ENCODE measurements at places on chromosomes 5 and 9.

DNA sequence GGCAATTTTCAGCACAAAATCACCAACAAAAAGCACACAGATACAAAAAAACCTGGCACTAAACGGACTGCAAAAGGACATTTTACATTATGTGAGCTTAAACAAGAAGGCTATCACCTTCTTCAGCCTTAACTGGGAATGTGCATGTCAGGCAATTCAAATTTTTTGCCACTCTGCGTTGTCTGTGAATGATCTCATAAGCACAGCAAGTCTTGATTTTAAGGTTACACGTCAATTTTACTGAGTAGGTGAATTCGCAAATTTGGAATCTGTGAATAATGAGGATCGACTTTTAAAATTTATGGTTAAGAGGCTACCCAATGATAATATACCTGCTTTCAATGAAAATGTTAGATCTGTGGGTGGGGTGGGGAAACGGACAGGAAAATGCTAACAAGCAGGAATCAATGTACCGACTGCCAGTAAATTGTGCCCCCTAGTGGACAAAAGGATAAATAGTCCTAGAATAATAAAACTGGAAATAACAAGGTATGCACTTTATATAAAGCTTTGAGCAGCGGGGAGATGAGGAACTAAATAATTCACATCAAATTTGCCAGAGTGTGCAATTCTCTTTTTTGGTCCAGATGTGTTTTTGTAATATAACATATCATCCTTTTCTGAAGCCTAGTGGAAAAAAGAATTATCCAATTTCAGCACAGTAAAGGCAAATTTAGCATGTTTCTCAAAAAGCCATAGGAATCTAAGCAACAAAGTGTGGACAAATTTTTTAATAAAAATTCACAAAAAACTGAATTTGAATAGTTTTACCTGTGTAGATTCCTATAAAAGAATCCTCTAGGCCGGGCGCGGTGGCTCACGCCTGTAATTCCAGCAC lies 20.5 kb downstream of the EQTN start:
- no peak for DNase-seq

- DNase-seq = no peak
Measured at GRCh38 chr9:122001491-122002201, 91.5 kb downstream of the TTLL11 start.

DNA sequence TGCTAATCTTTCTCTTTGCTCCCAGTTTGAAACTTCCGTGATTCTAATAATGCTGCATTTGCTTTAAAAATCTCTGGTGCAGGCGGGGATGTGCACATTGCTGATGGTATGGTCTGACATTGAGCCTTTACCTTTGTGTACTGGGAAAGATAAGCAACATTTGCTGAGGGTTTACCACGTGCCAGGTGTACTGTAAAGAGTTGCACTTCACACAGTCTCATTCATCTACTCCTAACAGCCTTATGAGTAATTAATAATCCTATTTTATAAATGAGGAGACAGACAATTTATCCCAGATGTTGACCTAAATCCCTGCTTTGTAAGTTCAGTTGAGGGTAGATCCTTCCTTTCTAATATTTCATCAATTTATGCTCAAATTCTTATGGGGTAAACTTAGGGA lies 726 bp upstream of the ADGRV1 start:
- DNase-seq = no peak

DNA sequence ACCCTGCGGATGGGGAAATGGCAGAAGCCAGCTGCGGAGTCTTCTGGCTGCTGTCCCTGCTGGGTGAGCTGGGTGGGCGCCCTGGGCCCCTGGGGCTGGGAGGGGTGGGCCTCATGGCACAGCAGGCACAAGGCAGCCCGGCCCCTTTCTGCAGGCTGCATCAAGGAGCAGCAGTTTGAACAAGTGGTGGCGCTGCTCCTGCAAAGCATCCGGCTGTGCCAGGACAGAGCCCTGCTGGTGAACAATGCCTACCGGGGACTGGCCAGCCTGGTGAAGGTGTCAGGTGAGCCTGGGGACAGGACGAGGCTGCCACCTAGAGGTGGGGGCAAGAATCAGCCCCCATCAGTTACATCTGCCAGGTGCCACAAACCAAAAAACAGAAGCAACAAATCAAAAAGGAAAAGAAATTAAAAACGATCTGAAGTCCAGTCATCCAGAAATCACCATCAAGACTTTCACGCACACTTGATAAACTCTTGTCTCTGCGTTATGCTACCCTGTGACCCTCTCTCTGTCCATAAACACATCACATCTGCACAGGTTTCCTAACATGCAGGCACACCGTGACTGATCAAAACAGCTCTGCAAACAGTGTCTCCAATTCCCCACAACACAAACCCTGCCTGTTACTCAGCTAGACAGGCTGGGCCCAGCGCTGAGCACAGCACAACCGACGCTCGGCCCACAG lies 13.9 kb downstream of the REXO4 start:
- DNase-seq = peak; percentile 58

DNA sequence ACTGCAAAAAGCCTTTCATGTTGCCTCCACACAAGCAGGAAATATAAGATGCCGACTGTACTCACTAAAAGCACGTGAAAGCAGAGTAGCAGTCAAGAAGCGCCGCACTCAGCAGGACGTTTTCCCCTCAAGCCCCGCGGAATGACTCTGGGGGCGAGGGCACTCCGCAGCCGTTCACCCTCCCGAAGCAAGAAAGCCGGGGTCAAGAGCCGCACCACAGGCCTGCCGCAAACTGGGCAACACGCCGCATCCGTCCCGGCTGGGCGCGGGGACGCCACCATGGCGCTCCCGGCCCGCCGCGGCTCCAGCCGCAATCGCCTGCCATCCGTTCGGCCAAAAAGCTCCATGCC lies 364 bp downstream of the RPS6 start:
- no peak for DNase-seq

DNA sequence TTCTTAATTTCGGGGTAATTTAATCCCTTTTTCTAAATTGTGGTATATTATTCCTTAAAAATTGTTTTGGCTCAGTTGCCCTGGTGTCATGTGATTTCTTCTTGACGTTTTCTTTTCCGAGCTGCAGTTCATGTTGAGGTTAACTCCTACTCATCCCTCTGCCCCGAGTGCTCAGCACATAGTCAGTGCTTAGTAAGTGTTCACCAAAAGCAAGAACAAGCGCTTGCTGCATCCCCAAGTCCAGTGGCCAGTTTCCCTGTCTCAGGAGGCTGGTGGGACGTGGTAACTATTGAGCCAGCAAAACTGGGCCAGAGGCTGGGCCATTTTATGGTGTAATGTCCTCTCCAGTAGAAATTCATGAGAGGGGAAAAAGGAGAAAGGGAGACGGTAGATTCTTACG lies 23.3 kb downstream of the TRIO start:
- DNase-seq = no peak

DNA sequence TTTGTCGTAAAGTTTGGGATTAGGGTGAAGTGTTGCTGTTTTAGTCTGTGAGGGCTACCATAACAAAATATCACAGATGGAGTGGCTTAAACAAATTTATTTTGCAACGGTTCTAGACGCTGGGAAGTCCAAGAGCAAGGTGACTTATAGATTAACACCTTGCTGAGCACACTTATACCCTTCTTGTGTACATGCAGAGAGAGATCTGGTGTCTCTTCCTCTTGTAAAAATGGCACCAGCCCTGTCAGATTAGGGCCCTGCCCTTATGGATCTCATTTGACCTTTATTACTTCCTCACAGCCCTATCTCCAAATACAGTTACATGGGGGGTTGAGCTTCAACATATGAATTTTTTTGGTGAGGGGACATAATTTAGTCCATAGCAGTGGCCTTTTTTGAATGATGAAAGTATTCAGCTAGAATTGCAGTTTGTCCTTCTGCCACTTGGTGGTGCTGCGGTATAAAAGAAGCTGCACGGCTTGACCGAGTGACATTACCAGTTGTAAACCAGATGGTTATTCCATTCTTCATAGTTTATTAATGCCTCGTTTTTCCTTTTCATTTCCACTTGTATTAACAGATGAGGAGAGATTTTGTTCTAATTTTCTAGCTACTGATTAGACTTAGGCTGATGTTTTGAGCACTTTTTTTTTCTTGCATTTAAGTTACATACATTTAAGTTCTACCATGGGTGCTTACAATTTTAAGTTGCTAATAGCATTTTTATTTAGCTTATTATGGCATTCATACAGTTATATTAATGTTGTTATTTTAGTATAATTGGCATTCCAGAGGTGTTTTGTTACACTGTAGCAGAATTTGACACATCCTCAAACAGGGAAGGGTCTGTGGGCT lies 19.4 kb downstream of the DCP2 start:
- DNase-seq = peak; percentile 74

GRCh38 chr5:127634007-127634406 lies 14.9 kb upstream of the CTXN3 start:
- DNase-seq = no peak

Measured in effector memory CD8-positive, alpha-beta T cell (primary cell).